ENCODE measurements at places on chromosomes 3 and 15.

GRCh38 chr3:127835993-127836882 is 13.9 kb upstream of the MGLL start:
- no peak for DNase-seq

DNA sequence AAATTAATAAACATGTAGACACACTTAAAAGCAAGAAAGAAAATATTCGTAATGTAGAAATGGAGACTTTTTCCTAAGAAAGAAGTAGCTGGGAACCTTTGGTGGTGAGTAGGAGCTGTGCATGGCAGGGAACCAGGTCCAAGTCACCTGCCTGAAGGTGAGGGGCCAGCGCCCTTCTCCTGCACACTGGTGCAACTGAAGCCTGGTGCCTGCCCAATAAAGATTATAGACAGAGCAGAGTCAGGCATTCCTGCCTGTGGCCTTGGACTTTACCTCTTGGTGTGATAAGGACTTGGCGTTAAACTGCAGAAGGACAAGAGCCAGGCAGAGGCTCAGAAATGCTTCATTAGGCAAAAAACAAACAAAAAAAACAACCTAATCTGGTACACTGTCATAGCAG is 14.2 kb downstream of the CFAP91 start:
- DNase-seq = no peak

DNA sequence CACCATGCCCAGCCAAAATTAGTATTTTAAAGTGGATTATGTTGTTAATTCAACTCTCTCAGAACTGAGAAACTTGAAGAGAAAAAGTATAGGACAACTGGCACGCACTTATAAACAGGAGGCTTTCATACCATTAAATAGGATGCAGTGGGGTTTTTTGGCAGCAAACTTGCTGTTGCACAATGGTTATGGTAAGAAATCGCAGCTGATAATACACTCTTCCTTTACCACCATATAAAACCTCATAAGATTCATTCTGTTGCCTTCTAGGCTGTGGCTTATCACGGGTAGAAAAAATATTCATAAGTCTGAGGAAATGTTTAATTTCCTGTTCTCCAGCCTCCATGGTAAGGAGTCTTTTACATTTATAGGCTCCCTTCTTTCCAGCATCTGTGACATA is 95.3 kb downstream of the TMCO5A start:
- DNase-seq = no peak

DNA sequence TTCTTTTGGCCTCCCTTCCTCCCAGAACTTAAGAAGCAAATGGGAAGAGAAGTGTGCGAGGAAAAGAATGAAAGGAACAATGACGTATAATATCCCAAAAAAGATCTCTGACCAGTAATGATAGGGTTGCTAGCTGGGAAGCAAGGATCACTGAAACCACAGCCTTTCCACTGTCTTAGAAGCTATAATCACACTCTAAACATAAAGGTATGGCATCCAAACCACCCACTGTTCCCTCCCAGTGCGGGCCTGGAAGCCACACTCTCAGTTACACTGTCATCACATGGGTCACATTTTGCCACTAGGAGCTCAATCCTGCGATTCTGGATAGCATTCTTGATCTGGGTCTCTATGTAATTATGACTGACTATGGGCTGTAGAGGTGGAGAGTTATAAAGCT is 131.6 kb upstream of the HACD2 start:
- no peak for DNase-seq

DNA sequence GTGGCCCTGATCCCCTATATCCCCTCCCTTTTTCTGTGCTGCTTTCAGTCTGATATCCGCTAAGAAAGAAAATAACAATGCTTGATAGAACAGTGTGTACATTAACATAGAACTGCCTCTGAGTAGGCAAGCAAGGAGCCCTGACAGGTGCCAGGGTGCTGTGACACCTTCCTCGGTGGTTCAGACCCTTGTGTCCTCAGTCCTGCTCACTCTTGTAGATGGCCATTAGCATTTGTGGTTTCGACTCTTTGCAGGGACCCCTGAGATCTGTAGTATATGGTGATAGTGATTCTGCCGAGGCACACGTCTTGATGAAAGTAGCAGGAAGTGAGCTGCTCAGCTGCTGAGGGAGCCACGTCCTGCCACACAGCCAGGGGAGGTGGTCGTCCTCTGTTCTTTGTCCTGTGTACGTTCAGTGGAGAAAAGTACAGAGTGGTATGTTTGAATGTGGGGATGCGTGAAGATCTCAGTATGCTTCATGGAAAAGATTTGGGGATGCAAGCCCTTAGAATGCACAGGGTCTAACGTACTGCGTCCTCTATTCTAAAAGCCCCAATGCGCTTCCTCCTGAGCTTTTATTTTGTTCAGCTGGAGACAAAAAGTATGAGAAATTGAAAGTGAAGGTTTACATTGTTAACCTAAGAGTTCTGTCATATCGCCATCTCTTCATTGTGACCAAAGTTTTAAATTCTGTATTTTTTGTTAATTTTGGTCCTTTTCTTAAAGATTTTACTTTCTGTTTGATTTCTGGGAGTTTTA is 35.4 kb downstream of the PXYLP1 start:
- no peak for DNase-seq

- no peak for DNase-seq
These were observed 10.3 kb downstream of the CX3CR1 start for GRCh38 chr3:39269528-39269927.

DNA sequence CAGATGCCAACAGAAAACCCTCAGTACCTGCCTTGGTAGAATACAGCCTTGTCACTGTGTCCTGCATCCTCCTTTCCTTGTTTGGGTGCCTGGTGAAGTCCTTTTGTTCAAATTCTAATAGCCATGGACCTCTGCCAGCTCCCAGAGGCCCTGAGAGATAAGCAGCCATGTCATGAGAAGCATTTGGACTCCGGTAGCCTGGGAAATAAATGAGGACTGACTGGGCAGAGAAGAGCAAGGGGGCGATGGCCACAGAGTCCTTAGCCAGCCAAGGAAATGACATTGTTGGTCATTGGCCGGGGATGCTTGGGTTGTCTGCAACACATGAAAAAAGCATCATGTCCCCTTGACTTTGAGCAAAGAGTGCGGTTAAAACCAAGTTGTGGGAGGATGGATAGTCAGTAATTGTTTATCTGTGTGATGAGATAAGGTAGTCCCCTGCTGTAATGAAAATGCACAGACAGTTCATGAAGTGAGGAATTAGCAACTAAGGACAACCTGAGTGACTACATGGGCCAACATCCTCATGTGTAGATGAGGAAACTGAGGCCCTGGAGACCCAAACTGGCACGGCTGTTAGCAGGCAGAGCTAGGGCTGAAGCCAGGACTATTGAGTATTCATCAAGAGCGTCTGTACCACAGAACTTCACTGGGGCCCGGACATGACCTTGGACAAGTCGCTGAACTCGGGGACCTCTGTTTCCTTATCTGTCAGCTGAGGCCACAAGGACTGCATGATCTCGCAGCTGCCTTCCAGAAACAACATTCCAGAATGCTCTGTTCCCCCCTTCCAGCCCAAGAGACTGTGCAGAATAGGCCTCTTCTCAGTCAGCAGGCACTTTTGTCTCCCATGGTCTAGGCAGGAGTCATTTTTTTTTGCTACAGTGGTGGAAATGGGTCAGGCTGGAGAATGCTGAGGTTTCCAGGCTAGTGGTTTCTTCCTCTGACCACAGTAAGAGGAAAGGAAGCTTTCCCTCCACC is 90.5 kb upstream of the CTDSPL start:
- DNase-seq = no peak

DNA sequence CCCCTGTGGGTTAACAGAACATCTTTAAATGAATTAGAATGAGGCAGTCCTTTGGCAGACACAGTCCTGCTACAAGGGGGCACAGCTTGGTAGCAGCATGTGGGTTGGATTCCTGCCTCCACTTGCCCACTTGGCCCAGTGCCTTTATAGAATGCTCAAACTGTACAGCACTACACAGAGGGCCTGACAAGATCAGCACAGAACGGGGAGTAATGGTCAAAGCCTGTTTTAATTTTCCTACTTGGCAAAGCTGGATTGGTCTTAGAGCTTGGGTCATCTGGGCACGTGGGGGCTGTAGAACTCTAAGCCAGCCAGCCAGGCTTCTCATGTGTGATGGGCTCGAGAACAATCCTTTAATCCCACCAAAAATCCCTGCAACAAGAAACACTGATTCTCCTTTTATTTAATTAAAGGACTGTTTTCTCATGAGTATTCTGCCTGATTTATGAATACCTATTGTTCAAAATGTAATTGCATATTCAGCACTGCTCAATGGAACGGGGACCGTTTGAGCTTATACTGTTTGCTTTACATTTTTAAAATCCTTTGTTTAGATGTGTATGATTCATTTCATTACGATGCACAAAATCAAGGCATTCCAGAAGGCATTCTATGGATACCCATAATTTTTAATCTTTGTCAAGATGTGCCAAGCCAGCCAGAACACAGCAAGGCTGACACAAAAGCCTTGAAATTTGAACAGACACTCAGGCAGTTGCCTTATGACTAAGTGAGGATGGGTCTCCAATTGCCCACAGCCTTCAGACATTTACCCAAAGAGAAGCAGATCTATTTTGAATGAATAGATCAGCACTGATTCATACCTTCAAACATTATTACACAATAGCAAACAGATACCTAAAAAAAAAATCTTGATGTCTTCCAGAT is 249.3 kb upstream of the TGFBR2 start:
- DNase-seq = no peak

DNA sequence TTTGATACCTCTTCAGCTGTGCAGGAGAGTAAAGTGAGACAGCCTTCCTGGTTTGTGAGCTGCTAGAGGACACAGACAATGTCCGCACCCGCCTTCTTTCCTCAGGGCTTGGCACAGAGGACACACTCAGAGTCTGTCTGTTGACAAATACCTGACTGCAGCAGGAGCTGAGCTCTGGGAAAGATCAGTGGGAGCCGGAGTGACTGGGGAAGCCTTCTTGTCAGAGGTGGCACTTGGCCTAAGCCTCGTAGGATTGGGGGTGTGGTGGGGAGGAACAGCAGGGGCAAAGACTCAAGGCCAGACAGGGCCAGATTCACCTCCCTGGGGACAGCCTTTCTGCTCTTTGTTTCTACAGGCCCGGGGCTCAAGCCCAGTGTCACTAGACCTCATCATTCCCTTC is 3.3 kb upstream of the IL17RC start:
- no peak for DNase-seq

DNA sequence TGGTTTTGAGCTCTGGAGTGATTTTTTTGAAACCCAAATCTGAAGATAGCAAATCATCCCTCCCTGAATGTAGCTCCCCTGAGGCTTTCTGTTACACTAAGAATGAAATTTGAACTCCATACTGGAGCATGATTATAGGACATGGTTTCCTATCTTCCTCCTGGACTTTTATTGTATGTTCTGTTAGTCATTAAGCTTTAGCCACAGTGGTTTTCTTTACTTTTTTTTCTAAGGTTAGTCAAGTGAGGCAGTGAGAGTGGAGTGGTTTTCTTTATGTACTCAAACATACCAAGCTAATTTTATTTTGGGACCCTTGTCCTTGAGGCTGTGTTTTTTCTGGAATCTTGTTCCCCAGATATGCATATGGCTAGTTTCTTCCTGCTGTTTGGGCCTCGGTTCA is 55.2 kb upstream of the FRMD4B start:
- DNase-seq = no peak

- no peak for DNase-seq
These were observed 364.4 kb downstream of the MECOM start for GRCh38 chr3:169299129-169299528.

GRCh38 chr3:167409611-167410010 is 29.5 kb upstream of the ZBBX start:
- no peak for DNase-seq

DNA sequence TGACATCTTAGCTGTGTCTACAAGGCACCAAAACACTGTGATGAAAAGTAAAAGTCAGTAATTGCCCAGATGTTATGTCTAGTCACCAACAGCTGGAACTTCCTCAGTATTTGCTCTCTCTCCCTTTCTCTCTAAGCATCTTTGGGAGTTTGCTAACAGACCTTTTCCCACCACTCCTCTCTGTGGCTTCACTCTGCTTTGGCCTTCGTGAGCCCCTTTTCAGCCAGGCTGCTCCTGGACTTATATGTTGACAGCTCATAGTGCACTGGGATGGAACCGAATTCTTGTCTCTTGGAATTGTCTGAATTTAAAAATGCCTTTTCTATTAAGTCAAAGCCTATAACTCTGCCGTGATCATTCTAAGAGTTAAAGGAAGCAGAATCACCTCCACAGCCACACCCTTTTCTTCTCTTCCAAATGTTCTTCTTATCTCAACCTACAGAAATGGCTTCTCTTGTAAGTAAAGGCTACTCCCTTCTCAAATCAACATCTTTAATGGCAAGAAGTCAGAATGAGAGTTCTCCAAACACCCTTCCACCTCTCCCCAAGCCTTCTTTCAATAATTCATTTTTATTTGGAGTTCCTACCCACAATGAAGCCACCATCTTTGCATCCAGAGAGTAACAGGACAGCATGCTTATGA is 17.2 kb upstream of the FOXP1 start:
- DNase-seq = no peak

- no peak for DNase-seq
These were observed 5.0 kb upstream of the RAMAC start for GRCh38 chr15:82980981-82981380.

- no peak for DNase-seq
These were observed 18.1 kb downstream of the FXR1 start for GRCh38 chr3:180930526-180930925.

GRCh38 chr15:52617026-52617425 is 48.2 kb upstream of the ARPP19 start:
- DNase-seq = no peak

DNA sequence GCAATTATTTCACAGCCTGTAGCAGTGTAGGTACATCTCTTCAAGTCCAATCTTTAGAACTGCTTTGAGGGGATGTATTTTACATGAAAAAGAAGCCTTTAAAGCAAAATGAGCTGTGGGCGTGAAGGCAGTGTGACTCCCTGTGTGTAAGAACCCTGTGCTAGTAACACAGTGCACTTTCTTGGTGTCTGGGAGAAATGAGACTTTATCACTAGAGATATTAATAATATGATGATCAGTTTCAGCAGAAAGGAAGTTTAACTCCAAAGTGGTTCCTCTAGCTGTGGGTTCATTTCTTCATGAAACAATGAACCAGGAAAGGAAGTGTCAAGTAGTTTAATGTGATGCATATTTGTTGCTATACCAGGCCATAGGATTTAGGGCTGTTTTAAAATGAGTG is 41.5 kb downstream of the SLCO3A1 start:
- no peak for DNase-seq

DNA sequence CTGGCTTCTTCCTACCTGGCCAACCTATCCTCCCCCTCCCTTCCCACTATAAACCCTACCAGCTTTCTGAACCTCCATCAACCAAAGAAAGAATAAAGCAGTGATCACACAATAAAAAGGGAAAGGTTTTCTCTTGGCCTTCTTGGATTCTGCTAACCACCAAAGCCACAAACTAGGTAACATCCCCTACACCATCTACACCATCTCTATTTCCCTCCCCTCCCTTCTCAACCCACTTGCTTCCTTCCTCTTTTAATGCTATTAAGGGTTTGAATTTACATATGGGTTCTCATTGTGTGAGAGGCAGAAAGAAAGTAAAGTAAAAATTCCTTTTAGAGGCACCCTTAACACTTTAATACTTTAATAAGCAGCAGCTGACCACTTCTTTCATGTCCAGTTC is 25.8 kb upstream of the RSL24D1 start:
- no peak for DNase-seq

Data from stimulated activated CD8-positive, alpha-beta memory T cell treated with anti-CD3 and anti-CD28 coated beads, Interleukin-4, amount 100 ng/mL, for 1 hour (primary cell).